Thyroid gland (tissue), 4 donors: ENCODE measurements at places on chromosomes 4 and X. TPM values are rescaled to one million over a fixed set of nuclear protein-coding genes. Genes with fewer than 3 reads are reported as not detected.

The CLGN gene
- total RNA-seq = not detected

The CYP2U1 gene
- 13.4 TPM for total RNA-seq

- DNase-seq = peak; percentile 57
Observed at GRCh38 chr4:2962614-2963174, 512 bp downstream of the NOP14 start.

DNA sequence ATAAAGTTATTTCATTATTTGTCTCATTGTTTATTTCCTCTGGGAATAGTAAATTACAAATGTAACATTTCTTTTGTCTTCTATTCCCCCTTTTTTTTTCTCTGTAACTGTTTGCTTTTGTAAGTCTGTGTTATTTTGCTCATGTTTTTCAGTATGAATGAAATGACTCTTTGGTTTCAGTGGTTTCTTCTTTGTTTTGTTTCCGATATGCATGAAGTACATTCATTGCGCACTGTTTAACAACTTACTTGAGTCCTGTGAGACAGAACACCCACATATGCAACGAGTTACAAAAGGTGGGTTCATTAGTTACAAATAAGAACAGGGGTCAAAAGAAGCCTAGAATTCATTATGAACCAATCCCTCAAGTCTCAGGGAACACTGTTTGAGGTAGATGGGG, 175.0 kb upstream of the UGT8 start:
- no peak for DNase-seq

GRCh38 chrX:24902806-24903205, 113.0 kb downstream of the ARX start:
- DNase-seq = no peak

The WDR17 gene
- 5.6 TPM for total RNA-seq

DNA sequence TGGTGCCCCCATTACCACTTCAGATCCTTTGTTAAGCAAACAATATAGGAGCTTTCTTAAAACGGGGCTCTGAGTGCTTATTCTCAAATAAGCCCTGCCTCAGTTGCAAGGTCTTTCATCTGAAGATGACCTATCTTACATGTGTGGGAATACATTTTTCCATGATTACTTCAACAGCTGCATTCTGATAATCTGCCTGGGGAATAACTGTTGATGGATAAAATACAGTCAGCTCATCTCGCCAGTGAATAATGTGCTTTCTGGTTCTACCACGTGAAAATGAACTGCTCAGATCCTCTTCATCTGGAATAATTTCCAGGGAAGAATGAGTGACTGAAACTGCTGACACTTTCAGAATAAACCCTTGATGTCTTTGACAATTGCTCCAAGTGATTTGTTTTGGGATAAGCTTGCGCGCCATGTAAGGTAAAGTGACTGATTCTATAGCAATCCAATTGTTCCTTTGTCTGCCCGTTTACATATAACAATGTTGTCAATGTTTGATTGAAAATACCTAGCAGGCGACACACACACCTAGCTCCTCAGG, 161.3 kb downstream of the RTL9 start:
- DNase-seq = no peak

DNA sequence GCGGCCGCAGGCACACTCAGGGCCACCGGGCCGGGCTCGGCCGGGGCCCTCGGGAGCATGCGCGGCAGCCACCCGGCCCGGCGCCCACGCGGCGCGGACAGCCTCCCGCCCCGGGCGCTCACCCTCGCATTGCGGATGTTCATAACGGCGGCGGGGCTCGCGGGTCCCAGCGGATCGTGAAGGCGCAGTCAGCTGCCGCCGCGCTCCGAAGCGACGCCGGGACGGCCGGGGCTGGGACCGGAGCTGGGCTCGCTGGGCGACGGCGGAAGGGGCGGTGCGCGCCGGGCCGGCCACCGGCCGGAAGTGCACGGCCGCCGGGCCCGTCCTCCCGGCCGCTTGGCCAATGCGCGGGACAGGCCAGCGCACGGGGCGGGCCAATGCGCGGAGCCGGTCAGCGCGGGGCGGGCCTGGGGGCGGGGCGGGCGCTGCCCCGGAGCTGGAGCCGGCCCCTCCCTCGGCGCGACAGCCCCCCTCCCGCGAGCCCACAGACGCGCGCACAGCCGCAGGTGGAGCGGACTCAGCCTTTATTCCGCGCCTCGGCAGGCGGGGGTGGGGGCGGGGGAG, at the start of gene NAA10:
Gene NAA10, minus strand, starts transcription at position 276 of the 564 bp plus-strand sequence. Its CDS starts 133 bp downstream, at position 143.
- DNase-seq = peak; percentile 76
